RPMI7951 (cell line): ENCODE measurements at places on chromosomes 1 and 21. TPM values are rescaled to one million over a fixed set of nuclear protein-coding genes. Genes with fewer than 3 reads are reported as not detected.

DNA sequence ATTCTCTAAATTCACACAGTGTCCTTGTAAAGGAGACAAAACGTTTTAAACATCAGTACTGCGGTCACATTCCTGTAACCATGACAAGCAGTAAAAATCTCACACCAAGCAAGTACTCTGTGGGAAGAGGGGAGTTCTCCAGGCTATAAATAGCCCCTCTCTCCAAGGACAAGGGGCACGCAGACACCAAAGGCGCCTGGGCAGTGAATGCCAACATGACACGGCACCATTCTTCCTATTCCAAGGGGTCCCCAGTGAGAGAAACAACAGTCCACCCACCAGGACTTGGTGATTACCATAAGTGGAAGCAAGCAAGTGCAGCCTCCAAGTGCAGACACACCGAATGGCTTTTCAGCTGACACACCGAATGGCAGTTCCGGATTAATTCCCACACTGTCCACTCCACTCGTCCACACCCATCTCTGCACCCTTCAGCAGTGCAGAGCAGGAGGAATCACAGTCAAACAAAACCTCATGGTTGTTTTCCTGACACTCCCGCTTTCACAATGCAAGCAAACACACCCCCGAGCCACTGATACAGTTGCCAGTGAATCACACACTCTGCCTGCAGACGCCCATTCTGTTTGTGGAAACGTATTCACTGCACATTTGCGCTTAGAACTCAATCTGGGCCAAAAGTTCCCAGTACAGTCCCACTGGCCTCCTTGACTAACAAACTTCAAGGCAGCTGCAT, 1.8 kb downstream of the PTTG1IP start:
- DNase-seq: peak; percentile 78

The IL22RA1 gene
- 1.6 and 2.3 TPM in 2 replicates for total RNA-seq

The LHX4 gene
- 0.12 and 0.20 TPM in 2 replicates for total RNA-seq

- DNase-seq: peak; percentile 76
These were observed at the start of gene IKBKE for GRCh38 chr1:206469933-206470691. IKBKE (plus strand) TSS chr1:206470476; CDS start chr1:206473228, 2,752 bp downstream.

The REN gene
- total RNA-seq: 0.29 and 0.72 TPM in 2 replicates

- no peak for DNase-seq
These were observed 29.0 kb downstream of the TRIM45 start for GRCh38 chr1:117092594-117092993.

The NRAS gene
- total RNA-seq: 123 and 140 TPM in 2 replicates

DNA sequence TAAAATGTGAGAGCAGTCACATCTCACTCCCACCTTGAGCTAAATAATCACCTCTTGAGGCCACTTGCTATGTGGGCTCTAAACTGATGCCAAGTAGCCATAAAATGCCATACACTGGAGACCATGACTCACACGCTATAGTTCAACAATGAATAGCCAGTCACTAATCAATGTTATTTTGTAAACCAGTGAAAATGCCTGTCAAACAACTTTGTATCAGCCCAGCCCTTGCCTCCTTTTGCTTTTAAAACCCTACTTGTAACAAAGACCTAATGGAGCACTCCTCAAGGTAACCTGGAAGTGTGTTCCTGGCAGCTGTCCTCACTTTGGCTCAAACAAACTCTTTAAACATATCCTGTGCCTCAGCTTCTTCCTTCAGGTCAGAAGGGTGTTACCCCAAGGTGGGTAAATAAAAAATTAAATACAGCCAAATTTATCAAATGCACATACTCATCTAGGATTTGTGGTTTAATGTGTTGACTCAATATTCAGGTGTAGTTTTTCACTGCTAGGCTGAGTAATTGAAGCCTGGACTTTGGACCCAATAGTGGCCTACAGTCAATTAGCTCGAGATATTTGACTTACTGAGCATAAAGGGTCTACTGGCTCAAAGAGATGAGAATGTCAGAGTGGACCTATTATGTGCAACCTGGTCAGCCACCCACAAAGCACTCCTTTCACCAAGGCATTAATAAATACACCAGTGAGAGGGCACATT, 154.3 kb downstream of the COQ8A start:
- DNase-seq: no peak

DNA sequence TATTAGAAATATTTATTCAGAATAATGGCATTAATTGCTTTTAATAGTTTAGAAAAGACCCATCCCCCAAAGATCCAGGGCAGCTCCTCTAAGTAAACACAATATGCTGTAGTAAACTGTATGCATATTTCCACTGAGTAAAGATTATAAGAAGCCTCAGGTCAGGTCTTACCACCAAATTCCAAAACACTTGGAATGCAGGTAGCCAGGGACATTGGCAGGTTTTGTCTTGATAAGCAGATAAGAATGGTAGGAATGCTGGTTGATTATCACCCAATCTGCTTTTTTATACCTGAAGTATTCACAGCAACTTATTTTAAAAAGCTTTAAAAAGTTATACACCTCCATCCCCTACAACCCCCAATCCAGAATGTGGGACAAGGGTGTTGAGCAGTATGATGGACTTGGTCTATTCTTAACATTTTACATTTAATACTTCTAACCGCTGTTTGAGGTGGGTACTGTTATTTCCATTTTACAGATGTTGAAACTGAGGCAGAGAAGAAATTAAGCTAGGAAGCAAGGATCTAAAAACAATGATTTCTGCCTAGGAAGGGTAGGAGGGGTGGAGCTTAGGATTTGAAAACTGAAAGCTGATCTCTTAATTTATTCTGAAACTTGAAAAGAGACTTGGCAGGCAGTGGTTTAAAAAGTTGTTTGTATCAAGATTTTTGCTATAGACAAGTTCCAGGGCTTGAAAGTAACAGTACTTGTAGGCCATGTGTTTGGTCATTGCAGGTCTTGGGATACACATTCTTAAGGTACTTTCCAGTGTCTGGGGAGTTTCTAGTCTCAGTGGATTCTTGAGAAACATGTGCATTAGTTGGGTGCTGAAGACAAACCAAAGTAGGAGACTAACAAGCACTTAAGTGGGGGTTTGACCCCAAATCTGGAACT, 15.6 kb upstream of the THEM4 start:
- DNase-seq: no peak
